Small intestine (tissue), 16 donors: ENCODE measurements at places on chromosomes 7 and 10. TPM values are rescaled to one million over a fixed set of nuclear protein-coding genes. Genes with fewer than 3 reads are reported as not detected.
A peak's percentile ranks its signal among the peaks of the same experiment; 100 is the strongest.

The LRIT1 gene
- polyA plus RNA-seq: not detected

The PKD2L1 gene
- 0.10 TPM for polyA plus RNA-seq

The MYOZ1 gene
- polyA plus RNA-seq: 0.45 TPM

The DMBT1 gene
- polyA plus RNA-seq: 2,003 TPM

The CFTR gene
- polyA plus RNA-seq: 25.1 TPM

The MINDY4 gene
- 6.5 TPM for polyA plus RNA-seq

DNA sequence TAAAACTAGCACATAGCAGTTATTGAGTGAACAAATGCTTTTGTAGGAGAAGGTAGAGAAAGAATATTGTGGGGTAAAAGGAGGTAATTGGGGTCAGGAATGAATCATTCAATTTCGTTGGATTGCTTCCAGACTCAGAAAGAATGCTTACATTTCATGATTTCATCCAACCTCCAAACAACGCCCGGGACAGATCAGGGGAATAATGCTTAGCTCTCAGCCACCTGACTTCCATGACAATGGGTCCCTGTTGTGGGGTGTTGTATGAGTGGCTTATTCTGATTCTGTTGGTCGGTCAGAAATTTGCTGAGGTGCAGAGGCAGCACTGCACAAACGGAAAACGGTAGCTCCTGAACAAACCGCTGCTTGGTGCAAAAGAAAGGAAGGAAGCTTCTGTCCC is 24.0 kb upstream of the INPP5F start:
- no peak overlapping the region for H3K27ac ChIP-seq
- no peaks in the 10 kb centered on the region for H3K4me1 ChIP-seq
- no peaks in the 10 kb centered on the region for H3K36me3 ChIP-seq
- no peak for DNase-seq

DNA sequence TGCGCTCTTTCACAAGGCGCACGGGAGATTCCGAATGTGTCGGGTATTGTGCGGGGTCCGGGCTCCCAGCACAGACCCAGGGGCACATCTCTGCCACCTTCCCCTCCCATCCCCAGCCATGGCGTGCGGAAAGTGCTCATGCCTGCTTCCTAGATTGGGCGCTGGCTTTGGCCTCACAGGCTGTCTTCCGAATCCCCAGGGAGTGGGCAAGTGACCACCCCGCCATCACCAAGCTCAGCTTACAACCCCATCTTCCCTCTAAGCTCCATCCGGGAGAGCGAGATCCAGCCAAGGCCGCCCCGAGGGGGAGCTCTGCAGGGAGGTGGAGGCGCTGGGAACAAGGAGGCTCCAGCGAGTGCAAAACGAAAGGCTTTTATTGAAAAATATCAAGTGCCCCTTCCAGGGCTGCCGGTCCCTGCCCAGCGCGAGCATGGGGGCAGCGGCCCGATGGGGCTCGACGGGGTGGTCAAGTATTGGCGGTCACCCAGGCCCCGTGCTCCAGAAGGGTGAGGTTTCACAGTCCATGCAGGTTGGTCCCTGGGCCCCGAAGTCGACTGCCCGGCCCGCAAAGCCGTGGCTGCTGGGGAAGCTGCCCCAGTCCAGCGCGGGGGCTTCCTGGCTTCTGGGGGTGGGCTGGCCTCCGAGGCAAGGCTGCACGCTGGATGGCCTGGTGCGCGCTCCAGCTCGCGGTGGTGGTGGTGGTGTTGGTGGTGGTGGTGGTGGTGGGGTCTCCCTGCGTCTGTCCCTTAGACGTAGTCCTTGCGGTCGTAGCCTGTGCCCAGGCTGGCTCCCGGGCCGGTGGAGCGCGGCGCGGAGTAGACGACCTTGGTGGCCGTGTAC is 1.2 kb downstream of the CLDN3 start:
- peaks cover 6% of the 10 kb centered on the region for H3K27me3 ChIP-seq
- peak; percentile 26 for DNase-seq
- H3K36me3 ChIP-seq: no peaks in the 10 kb centered on the region
- peak overlapping the region; percentile 82 for H3K4me3 ChIP-seq
- no peaks in the 10 kb centered on the region for H3K4me1 ChIP-seq
- H3K27ac ChIP-seq: peak overlapping the region; percentile 98

DNA sequence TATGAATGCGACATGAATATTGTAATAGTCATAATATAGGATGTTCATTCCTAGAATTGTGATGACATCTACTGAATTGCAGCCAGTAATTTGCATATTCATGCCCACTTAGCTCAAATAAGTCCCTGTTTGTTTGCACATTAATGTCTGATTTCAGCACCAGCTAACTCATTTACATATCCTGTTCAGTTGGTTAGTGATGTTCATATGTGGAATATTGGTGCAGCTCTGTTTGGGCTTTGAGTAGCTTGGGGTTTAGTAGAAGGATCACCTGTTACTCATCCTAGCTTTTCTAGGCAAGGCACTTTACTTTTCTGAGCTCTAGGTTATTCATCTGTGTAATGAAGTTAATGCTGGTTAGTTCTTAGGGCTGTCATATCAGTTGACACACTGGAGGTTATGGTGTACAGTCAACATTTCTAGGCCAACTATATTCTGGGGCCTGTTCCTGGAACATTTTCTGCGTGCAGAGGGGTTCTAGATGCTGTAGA is 238.4 kb downstream of the EXOC4 start:
- no peaks in the 10 kb centered on the region for H3K27me3 ChIP-seq
- peaks cover 4% of the 10 kb centered on the region for H3K4me1 ChIP-seq
- no peak for DNase-seq
- peaks cover 2% of the 10 kb centered on the region for H3K36me3 ChIP-seq
- no peak overlapping the region for H3K27ac ChIP-seq
- H3K4me3 ChIP-seq: no peak overlapping the region

GRCh38 chr10:96153070-96153469 is 23.0 kb downstream of the ZNF518A start:
- no peak overlapping the region for H3K27ac ChIP-seq
- DNase-seq: no peak
- H3K27me3 ChIP-seq: no peaks in the 10 kb centered on the region

DNA sequence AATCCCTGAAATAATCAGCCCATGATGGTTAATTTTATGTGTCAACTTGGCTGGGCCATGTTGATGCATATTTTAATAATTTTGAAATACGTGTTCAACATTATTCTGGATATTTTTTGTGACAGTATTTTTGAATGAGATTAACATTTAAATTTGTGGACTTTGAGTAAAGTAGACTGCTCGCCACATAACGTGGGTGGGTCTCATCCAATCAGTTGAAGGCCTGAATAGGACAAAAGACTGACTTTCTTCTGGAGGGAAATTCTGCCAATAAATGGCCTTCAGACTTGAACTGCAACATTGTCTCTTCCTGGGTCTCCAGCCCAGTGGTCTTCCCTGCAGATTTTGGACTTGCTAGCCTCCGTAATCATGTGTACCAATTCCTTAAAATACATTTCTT is 53.6 kb upstream of the BICC1 start:
- H3K27ac ChIP-seq: no peak overlapping the region
- no peaks in the 10 kb centered on the region for H3K36me3 ChIP-seq
- H3K4me3 ChIP-seq: no peak overlapping the region
- H3K4me1 ChIP-seq: no peaks in the 10 kb centered on the region

- H3K27me3 ChIP-seq: no peaks in the 10 kb centered on the region
- no peak overlapping the region for H3K4me3 ChIP-seq
- H3K4me1 ChIP-seq: no peaks in the 10 kb centered on the region
- H3K27ac ChIP-seq: no peak overlapping the region
- DNase-seq: no peak
- H3K36me3 ChIP-seq: no peaks in the 10 kb centered on the region
Measured at GRCh38 chr10:123869020-123869414, 22.6 kb downstream of the CPXM2 start.
